Activated T-helper 1 cell treated with anti-CD3 and anti-CD28 coated beads, Interleukin-12 subunit alpha, Interleukin-12 subunit beta, Interleukin-2, Interleukin-4 antibody, amounts not matched to agents 30 ng/mL and 10 ng/mL and 1 ng/mL, durations not matched to agents 14 hours and 24 hours and 36 hours (primary cell): ENCODE measurements at places on chromosomes 13 and 19.

DNA sequence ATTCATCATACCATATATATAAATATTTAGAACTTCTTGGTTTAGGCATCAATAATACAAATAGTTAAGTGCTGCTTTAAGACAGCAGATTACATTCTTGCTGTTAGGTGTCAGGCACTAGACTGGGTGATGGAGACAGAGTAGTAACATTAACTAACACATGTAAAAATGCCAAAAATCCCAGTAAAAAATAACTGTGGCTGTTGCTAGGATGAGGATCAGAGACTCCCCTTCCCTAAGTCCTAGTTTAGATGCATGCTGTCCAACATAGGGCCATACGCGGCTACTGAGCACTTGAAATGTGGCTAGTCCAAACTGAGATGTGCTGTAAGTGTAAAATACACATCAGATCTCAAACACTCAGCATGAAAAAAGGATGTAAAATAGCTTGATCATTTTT lies 94.7 kb downstream of the CDADC1 start:
- no peak overlapping the region for H3K27ac ChIP-seq
- H3K4me3 ChIP-seq: no peak overlapping the region
- no peak for DNase-seq
- no peaks in the 10 kb centered on the region for H3K27me3 ChIP-seq

GRCh38 chr19:48896191-48896720 lies 2.3 kb downstream of the TULP2 start:
- no peak overlapping the region for H3K4me3 ChIP-seq
- peaks cover 6% of the 10 kb centered on the region for H3K36me3 ChIP-seq
- H3K27me3 ChIP-seq: peaks cover 22% of the 10 kb centered on the region
- H3K4me1 ChIP-seq: peaks cover 19% of the 10 kb centered on the region
- H3K27ac ChIP-seq: no peak overlapping the region
- no peak for DNase-seq

GRCh38 chr19:29631450-29631849 lies 25.4 kb downstream of the POP4 start:
- DNase-seq: no peak
- no peak overlapping the region for H3K4me3 ChIP-seq
- no peaks in the 10 kb centered on the region for H3K36me3 ChIP-seq
- H3K4me1 ChIP-seq: no peaks in the 10 kb centered on the region

- H3K27ac ChIP-seq: no peak overlapping the region
- no peaks in the 10 kb centered on the region for H3K36me3 ChIP-seq
- no peaks in the 10 kb centered on the region for H3K27me3 ChIP-seq
- H3K4me3 ChIP-seq: no peak overlapping the region
- no peak for DNase-seq
- H3K4me1 ChIP-seq: no peaks in the 10 kb centered on the region
These were observed 652.8 kb downstream of the PCDH9 start for GRCh38 chr13:66577358-66577757.

GRCh38 chr13:59112221-59112718 lies 1051.5 kb downstream of the DIAPH3 start:
- no peak overlapping the region for H3K27ac ChIP-seq
- H3K4me3 ChIP-seq: no peak overlapping the region
- no peaks in the 10 kb centered on the region for H3K27me3 ChIP-seq
- no peaks in the 10 kb centered on the region for H3K36me3 ChIP-seq

DNA sequence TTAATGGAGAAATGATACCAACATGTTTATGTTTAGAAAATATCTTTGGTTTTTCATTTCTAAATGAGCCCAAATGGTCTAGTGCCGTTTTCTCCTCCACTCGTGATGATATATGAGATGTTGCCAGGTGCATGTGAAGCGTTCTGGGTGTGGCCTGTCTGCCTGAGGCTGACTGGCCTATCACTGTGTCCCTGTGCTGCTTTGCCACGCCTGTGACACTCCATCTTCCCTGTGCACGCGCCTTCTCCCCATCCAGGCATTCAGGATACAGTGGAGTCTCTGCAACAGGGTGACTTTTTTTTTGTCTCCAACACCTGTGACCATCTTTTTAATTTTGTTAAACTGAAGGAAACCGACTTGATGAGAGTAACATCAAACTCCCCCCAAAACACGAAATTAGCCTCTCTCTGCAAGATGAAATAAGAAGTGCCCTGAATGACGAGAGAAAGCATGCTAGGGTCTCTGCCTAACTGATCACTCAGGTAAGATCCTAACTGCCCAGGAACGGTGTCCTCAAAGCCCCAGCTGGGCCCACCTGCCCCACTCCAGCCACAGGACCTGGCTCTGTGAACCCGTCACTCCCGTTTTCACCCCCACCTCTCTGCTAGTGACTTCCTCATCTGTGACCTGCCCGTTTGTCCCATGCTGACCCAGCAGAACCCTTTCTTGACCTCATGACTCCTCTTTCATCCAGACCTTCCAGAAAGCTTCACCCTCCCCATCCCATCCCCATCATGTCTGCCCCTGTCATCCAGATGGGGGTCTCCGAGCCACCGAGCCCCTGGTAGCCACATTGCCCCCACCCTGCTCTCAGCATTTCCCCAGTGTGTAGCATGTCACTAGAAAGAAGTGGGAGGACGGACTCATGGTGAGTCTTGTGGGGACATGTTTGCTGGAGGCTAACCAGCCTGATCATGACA lies 33.2 kb upstream of the TFDP1 start:
- no peaks in the 10 kb centered on the region for H3K27me3 ChIP-seq
- no peaks in the 10 kb centered on the region for H3K36me3 ChIP-seq
- H3K27ac ChIP-seq: peak overlapping the region; percentile 22
- no peak for DNase-seq
- no peaks in the 10 kb centered on the region for H3K4me1 ChIP-seq

DNA sequence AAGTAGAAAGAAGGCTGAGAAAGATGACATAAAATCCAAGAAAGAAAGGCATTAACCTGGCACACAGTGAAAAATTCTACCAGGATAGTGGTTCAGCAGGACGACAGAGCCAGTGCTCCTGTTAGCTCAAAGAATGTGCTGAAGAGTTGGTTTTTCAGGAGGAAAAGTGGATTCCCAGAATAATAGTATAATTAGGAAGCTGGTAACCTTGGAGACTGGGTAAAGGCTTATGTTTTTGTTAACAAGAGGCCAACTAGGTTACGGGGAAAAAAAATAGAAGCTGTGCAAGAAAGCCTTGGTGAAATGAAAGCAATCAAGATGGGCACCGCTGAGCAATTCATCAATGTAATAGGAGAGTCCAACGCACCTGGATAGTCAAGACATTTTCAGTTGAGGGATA lies 54.7 kb downstream of the SLC15A1 start:
- H3K27me3 ChIP-seq: peaks cover 12% of the 10 kb centered on the region
- DNase-seq: no peak
- H3K27ac ChIP-seq: no peak overlapping the region
- H3K4me3 ChIP-seq: no peak overlapping the region
- H3K4me1 ChIP-seq: no peaks in the 10 kb centered on the region

DNA sequence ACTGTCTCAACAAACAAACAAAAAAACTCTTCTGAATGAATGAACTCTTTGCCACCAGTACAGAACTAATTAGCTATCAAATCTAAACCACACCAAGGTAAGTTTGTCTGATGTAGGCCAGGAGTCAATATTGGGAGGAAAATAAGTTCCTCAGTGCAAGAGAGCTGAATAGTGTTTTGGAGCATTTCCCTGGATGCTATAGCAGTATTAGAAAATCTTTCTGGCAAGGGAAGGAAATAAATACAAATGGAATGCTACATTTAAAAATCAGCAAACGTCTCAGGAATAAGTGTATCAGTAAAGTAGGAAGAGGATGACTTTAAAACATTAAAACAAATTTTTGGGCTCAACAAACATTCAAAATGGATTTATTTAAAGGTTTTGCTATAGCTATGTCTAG lies 81.3 kb upstream of the TMTC4 start:
- no peaks in the 10 kb centered on the region for H3K4me1 ChIP-seq
- no peak for DNase-seq
- H3K36me3 ChIP-seq: no peaks in the 10 kb centered on the region
- H3K27me3 ChIP-seq: peaks cover 5% of the 10 kb centered on the region

DNA sequence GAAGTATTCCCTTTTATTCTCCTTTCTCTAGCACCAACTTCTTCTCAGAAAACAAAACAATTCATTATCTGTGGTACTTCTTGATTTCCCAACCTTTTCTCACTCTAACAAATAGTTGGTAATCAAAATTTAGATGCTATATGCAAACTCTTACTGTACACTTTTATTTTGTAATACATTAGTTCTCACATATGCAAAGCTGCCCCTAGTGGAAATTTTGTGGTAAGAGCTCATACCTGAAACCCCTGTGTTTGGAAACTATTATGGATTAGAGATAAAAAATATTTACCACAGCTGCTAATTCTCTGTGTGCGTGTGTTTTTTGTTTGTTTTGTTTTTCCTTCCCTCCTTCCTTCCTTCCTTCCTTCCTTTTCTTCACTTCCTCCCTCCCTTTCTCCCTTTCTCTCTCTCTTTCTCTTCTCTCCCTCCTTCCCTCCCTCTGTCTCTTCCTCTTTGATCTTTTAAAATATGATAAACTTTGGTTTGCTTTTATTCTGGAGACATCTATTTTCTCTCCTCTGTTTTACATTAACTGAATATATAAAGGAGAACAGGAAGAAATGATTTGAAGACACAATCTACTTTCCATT lies 537.4 kb downstream of the SLITRK6 start:
- no peaks in the 10 kb centered on the region for H3K27me3 ChIP-seq
- H3K4me1 ChIP-seq: no peaks in the 10 kb centered on the region
- no peak for DNase-seq
- H3K36me3 ChIP-seq: no peaks in the 10 kb centered on the region
- H3K27ac ChIP-seq: no peak overlapping the region

- peaks cover 11% of the 10 kb centered on the region for H3K4me1 ChIP-seq
- no peaks in the 10 kb centered on the region for H3K27me3 ChIP-seq
- DNase-seq: no peak
- H3K4me3 ChIP-seq: no peak overlapping the region
- H3K36me3 ChIP-seq: no peaks in the 10 kb centered on the region
These were observed 42.9 kb upstream of the RAP2A start for GRCh38 chr13:97390941-97391600.

- DNase-seq: peak; percentile 62
- peaks cover 50% of the 10 kb centered on the region for H3K4me1 ChIP-seq
- peak overlapping the region; percentile 91 for H3K27ac ChIP-seq
- H3K27me3 ChIP-seq: peaks cover 1% of the 10 kb centered on the region
- H3K36me3 ChIP-seq: peaks cover 22% of the 10 kb centered on the region
- H3K4me3 ChIP-seq: peak overlapping the region; percentile 88
These were observed 108.8 kb downstream of the KCNRG start for GRCh38 chr13:50123862-50124535.

GRCh38 chr19:45403781-45404556 lies 900 bp downstream of the PPP1R13L start:
- H3K4me3 ChIP-seq: peak overlapping the region; percentile 98
- peaks cover 14% of the 10 kb centered on the region for H3K27me3 ChIP-seq
- peaks cover 12% of the 10 kb centered on the region for H3K36me3 ChIP-seq
- peak; percentile 61 for DNase-seq
- H3K27ac ChIP-seq: no peak overlapping the region

- no peaks in the 10 kb centered on the region for H3K4me1 ChIP-seq
- no peak overlapping the region for H3K27ac ChIP-seq
- H3K4me3 ChIP-seq: no peak overlapping the region
These were observed 129.7 kb downstream of the SLC7A1 start for GRCh38 chr13:29465741-29466293.

DNA sequence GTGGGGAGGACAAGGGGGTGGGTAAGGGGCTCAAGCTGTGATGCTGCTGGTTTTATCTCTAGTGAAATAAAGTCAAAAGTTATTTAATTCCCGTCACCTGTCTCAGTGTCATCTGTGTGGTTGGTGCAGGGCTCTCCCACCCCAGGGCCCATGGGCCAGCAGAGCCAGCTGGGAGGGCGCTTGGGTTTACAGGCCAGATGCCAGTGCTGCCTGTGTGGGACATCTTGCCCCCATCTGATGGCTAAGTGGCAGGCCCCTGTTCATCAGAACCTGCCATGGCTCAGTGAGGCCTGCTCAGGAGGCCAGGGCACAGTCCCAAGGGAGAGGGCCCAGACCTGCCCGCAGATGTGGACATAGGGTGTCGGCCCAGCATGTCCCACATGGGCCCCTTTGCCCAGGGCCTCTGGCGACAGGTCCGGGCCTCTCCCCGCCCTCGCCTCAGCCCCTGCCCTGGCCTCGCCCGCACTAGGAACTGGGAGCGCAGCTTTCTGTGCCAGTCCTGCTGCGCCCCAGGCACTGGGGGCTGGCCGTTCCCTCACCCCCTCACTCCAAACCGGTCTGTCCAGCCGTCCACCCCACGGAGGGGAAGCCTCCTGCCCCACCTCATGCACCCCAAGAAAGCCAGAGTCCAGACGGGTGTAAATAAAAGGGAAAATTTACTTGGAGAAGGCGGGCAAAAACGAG lies 5.3 kb downstream of the ZNF296 start:
- DNase-seq: no peak
- H3K4me3 ChIP-seq: no peak overlapping the region
- no peaks in the 10 kb centered on the region for H3K27me3 ChIP-seq
- H3K27ac ChIP-seq: no peak overlapping the region
- peaks cover 9% of the 10 kb centered on the region for H3K36me3 ChIP-seq
- H3K4me1 ChIP-seq: no peaks in the 10 kb centered on the region

DNA sequence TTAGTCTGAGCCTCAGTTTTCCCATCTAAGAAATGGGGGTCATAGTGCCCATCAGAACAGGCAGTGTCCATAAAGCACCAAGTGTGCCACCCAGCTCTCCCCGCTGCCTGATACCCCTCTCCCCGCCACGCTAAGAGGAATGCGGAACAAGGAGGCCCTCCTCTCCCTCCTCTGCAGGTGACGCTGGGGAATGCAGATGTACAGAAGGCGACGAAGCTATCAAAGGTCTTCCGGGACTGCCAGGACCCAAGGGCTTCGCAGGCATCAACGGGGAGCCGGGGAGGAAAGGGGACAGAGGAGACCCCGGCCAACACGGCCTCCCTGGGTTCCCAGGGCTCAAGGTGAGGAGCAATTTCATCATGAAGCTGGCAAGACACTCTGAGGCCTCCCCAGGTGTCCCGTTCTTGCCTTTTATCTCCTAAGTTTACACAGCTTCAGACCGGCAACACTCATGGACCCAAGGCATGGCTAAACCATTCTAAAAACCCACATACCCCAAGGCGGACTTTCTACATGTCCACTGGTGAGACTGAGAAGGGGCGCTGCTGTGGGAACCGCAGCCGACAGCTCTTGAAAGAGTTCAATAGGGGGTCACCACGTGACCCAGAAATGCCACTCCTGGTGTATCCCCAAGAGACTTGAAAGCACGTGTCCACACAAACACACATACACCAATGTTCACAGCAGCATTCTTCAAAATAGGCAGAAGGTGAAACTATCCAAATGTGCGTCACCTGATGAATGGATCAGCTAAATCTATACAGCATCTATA lies 102.7 kb downstream of the RAB20 start:
- peaks cover 6% of the 10 kb centered on the region for H3K4me1 ChIP-seq
- no peak for DNase-seq
- no peak overlapping the region for H3K27ac ChIP-seq
- H3K27me3 ChIP-seq: peaks cover 12% of the 10 kb centered on the region
- H3K36me3 ChIP-seq: no peaks in the 10 kb centered on the region

- H3K27me3 ChIP-seq: no peaks in the 10 kb centered on the region
- no peak overlapping the region for H3K27ac ChIP-seq
- no peak for DNase-seq
- no peak overlapping the region for H3K4me3 ChIP-seq
These were observed 399.5 kb downstream of the RFC3 start for GRCh38 chr13:34217343-34218025.

GRCh38 chr19:49875857-49876421 lies 1.2 kb downstream of the AKT1S1 start:
- peak; percentile 60 for DNase-seq
- H3K4me1 ChIP-seq: peaks cover 37% of the 10 kb centered on the region
- H3K27me3 ChIP-seq: no peaks in the 10 kb centered on the region
- peaks cover 21% of the 10 kb centered on the region for H3K36me3 ChIP-seq

- no peak overlapping the region for H3K27ac ChIP-seq
- H3K27me3 ChIP-seq: peaks cover 29% of the 10 kb centered on the region
These were observed 6.9 kb downstream of the S1PR5 start for GRCh38 chr19:10510301-10510802.
